ENCODE measurements at places on chromosomes 6 and 20.

DNA sequence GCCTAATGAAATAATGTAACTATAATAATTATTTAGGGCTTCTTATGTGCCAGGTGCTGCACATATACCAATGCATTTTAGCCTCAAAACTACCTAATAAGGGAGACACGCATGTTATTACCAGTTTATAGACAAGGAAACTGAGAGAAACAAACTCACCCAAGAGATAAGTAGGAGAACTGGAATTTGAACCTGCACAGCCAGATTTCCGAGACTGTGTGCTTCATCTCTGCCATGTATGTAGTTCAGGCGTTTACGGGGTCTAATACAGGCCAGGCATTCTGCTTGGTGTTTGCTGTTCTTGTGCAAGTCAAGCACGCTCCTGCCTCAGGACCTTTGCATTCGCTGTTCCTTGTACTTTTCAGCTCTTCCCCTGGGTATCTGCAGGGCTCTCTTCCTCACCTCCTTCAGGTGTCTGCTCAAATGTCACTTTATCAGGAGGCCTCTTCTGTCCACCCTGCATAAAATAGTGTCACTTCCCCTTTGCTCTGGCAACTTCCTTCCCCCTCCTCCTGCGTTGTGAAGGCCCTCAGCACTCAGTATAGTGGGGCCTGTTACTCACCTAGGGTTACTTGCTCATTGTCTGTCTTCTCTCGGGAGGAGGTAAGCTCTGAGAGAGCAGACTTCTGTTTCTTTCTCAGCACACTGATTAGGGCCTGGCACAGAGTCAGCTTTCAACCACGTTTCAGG is 6.1 kb upstream of the NSFL1C start:
- no peak for DNase-seq

DNA sequence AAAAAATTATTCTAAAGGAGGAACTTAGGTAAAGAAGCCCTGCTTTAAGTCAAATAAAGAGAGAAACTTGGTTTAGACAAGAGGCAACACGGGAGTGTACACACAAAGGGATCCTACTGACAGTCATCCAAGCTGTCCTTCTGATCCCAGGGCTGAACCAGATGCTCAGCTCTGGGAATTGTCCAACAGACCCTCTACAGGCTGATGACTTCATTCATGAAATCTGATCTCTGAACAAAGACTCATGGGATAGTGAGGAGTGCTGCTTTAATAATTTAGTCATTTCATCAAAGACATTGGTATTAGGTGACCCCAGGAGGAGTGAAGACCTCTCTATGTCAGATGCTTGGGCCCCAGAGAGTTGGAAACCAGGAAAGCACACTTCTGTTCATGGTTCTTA is 65.6 kb upstream of the ARMH2 start:
- no peak for DNase-seq

GRCh38 chr20:20864351-20865096 is 152.1 kb upstream of the RALGAPA2 start:
- DNase-seq = no peak

DNA sequence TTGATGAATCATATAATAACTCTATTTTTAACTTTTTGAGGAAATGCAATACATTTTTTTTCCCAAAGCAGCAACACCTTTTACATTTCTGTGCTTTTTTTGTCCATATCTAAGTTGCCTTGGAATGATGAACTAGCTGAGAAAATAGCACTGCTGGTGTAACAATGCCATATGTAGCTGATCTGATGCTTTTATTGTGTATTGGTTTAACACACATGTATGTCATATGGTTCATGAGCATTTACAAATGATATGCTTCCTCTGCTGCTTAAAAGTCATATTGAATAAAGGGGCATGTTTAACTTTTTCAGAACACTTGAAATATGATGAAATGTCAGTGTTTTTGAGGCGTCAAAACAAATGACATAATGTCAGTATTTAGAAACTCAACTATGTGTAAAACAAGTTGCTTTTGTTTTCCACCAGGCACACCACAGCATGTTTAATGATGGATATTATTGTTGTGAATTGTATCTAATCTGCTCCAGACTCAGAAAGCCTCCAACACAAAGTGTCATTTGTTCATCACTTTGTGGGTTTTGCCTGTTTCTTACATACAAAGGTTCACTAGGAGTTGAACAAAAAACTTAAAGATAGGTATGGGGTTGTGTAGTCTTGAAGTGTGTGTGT is 775.8 kb upstream of the FLRT3 start:
- no peak for DNase-seq

DNA sequence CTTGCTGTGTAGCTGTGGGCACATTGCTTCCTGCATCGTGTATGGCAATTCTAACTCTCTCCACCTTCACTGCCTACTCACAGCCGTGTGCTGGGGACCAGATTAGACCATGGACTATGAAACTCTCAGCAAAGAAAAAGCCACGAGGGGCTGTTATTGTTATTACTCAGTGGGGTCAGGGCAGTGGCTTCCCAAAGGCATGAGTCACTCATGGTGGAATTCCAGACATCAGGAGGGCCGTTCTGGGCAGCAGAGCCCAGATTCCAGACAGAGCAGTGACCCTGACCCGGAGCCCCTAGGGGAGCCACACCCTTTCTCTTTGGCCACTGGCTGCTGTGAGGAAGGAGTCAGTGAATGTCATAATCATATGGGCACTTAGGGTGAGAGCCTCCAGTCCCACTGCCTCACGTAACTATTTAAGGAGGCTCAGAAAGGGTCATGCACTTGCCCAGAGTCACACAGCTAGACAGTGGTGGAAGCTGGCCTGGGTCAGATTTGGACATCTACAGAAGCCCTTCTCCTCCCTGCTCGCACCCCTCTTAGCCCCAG is 22.2 kb upstream of the CCN5 start:
- DNase-seq = peak; percentile 77

DNA sequence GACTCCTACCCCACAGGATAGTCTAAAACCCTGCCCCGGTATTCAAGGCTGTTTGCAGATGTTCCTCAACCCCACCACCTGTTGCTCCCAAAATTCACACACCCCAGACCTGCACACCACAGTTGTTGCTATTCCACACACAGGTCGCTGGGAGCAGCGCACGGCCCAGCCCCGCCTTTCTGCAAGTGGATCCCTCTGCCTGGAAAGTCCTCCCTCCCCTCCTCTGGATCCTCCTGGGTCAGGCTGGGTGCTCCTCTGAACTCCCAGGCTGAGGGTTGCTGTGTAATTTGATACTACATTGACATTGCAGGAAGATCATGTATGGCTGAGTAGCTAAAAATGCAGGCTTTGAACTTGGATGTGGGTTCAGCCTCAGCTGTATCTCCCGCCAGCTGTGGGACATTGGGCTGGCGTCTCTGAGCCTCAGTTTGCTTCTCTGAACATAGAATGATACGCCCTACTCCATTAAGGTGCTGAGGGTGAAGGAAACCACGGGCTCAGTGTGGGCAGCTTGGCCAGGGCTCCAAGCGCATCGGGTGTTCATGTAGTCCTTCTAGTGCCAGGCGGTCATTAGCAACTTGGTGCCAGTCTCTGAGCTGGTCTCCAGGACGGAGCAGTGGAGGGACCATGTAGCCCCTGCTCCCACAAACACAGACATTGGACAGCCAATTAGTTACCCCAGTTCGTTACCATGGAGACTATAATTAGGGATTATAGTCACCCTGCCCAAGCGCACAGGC is 13.9 kb upstream of the CCN5 start:
- no peak for DNase-seq

DNA sequence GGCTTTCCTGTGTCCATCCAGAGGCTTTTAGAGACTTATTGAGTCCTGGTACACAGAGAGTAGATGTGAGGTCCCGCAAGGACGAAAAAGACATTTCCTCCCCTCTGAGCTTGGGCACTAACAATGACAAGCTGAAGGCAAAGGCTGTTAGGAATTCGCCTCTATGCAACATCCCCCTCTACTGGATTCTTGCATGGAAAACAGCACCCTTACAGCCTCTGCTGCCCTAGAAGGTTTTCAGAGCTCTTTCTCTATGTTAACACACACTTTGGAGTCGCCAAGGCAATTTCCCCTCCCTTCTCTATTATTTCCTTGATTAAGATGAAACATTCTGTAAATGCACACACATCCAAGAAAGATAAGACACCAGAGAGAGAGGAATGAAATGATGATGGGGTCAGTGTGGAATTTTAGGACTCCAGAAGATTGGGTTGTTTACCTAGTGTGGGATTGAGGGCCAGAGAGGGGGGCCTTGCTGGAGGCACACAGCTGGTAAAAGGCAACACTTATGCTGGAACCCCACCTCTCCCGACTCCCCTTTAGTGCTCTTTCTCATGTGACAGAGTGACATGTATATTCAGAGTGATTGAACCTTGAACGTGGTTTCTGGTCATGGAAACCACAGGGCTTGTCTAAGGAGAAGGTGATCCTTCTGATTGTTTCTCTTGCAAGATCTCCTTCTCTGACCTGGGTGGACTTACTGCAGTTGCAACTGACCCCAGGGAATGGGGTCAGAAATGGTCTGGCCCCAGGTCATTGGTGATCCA is 300.7 kb downstream of the CLIC5 start:
- peak; percentile 67 for DNase-seq

GRCh38 chr6:119446609-119447008 is 97.0 kb upstream of the MAN1A1 start:
- peak; percentile 74 for DNase-seq

GRCh38 chr6:27977387-27977786 is 20.3 kb downstream of the OR2B6 start:
- DNase-seq = no peak

DNA sequence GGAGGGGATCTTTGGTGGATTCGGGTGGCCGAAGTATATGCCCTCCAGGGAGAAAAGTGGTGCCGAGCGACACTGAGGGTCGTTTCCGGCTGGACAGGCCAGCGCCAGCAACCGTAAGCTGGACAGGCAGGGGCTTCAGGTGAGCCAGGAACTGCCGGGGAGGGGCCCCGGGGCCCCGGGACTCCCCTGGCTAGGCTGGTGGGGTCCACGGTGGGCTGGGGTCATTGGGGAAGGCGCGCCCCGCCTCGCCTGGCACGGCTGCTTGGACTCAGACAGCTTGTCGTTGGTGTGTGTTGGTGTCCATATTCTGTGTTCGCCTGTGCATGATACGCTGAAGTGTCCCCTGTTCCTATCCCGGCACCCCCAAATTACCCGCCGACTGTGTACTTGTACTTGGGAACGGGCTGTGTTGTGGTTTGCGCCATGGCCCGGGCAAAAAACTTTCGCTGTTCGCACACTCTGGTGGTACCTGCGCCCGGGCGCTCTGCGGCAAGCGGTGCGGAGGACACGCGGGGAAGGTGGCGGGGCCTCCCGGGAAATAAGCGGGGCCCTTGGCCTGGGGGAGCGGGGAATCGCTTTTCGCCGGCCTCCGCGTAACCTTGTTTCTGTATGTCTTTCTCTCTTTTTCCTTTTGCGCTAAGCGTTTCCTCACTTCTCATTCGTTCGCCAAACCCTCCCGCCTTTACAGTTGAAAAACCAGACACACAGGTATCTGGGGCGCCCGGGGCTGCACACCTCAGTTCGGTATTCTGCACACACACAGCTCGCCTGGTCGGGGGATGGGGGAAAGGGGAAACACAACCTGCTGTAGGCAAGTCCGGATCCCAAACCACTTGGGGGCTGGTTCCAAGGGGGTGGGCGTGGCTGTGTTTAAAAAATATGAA is 3.2 kb downstream of the GNAS start:
- DNase-seq = no peak

DNA sequence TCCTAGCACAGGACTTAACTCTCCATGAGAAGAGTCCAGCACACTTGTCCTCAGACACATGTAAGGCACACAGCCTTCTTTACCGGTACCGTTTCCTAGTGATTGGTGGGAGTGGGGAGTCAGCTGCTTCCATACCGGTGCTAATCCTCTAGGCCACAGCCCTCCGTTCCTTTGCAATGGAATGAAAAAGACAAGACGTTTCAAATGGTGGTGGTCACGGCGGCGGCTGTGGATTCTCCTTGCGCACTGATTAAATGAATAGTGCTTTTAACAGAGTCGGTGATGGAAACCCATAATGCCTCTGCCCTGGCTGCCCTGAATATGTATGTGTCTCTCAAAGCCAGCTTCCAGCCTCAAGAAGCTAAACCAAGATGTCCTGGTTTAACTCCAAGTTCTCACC is 34.8 kb upstream of the GABRR1 start:
- DNase-seq = no peak

GRCh38 chr6:40532349-40533000 is 54.7 kb downstream of the LRFN2 start:
- DNase-seq = no peak

GRCh38 chr20:20075032-20075431 is 22.7 kb downstream of the CFAP61 start:
- no peak for DNase-seq

- DNase-seq = no peak
Measured at GRCh38 chr20:58584881-58585752, 66.0 kb upstream of the STX16 start.

DNA sequence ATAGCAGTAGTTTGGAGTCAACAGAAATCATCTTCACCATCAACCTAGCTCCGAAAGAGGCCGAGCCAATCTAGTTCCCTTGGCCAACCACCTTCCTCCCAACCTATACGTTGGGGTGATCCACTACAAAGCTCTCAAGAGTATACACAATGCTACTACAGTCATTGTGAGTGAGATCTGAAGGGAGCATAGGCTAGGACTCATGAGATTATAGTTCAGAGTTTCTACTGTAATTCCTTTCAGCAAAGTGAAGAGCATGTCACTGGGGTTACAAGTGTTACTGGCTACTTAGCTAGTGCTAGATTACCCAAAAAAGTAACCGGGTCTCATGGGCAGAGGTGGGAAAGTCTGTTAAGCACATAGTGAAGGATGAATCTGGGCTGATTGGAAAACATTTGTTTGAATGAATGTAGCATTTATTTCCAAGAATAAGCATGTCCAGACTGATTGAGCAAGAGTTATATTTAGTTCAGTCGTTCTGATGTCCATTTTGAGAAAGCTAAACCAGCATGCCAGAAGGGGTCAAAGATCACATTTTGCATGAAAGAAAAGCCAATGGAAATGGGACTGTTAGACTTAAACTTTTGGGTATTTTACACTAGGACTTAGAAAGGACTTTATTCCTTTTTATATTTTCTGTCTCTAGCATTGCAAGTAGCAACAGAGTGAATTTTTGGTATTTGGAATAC is 10.5 kb upstream of the ESR1 start:
- no peak for DNase-seq

GRCh38 chr20:14826543-14827313 is 489.3 kb upstream of the FLRT3 start:
- DNase-seq = no peak

DNA sequence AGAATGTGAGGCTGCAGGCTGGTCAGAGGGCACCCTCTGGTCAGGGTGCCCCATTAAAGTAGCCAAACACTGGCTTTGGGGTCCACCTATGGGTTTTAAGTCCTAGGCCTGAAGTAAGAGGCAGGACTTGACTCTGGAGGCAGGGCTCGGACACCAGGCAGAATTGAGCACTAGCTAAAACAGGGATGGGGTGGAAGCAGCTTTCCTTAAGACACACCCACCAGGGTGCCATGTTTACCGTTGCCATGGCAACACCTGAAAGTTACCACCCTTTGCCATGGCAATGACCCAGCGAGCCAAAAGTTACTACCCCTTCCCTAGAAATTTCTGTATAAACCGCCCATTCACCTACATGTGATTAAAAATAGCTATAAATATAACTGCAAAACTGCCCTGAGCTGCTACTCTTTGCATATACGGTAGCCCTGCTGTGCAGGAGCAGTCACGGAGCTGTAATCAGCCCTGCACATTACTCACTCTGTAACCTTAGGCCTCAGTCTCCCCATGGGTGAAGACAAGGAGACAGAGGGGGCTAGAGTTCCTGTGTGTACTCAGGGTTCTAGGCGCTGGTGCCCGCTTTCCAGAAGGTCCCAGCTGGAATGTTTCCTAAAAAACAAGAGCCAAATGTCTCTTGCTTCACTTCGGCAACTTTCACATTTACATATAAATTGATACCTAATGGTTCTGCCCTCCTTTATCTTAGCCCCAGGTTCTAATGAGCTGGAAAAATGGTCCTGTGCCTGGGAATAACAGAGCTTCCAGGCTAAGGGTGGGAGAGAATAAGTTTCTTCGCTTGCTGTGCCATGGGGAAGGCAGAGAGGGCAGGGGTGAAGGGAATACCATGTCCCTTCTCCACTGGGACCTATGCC is 27.2 kb upstream of the SRSF6 start:
- DNase-seq = no peak
